Activated CD8-positive, alpha-beta T cell treated with anti-CD3 and anti-CD28 coated beads, Interleukin-2, amount 10 ng/mL, durations not matched to agents 7 days and 5 days (primary cell): ENCODE measurements at places on chromosomes 4 and X. TPM values are rescaled to one million over a fixed set of nuclear protein-coding genes. Genes with fewer than 3 reads are reported as not detected.

- H3K4me1 ChIP-seq: no peaks in the 10 kb centered on the region
- DNase-seq: no peak
- H3K27me3 ChIP-seq: no peaks in the 10 kb centered on the region
- no peak overlapping the region for H3K4me3 ChIP-seq
- no peaks in the 10 kb centered on the region for H3K36me3 ChIP-seq
Observed at GRCh38 chrX:98067611-98068010, 1183.9 kb downstream of the RPA4 start.

- no peak overlapping the region for H3K4me3 ChIP-seq
- no peak overlapping the region for H3K27ac ChIP-seq
- no peak for DNase-seq
- no peaks in the 10 kb centered on the region for H3K4me1 ChIP-seq
- H3K27me3 ChIP-seq: no peaks in the 10 kb centered on the region
Observed at GRCh38 chr4:61485056-61485455, 284.9 kb downstream of the ADGRL3 start.

DNA sequence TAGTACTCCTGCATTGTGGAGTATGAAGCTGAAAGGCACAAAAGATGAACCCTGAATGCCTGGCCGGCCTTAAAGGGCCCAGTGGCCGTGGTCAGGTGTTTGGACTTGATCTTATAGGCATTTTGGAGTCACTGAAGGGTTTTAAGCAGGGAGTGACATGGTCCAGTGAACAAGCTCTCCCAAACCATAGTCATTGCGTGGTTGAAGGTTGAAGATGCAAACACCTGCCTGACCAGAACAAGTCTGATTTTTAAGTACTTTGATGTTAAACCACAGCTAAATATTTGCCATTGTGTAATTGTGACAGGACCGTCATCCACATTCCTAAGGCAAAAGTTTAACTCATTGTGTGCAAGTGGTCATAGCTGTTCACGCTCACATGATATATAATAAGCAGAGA, 3.3 kb downstream of the STK32B start:
- no peak overlapping the region for H3K27ac ChIP-seq
- peaks cover 35% of the 10 kb centered on the region for H3K27me3 ChIP-seq
- no peaks in the 10 kb centered on the region for H3K36me3 ChIP-seq

DNA sequence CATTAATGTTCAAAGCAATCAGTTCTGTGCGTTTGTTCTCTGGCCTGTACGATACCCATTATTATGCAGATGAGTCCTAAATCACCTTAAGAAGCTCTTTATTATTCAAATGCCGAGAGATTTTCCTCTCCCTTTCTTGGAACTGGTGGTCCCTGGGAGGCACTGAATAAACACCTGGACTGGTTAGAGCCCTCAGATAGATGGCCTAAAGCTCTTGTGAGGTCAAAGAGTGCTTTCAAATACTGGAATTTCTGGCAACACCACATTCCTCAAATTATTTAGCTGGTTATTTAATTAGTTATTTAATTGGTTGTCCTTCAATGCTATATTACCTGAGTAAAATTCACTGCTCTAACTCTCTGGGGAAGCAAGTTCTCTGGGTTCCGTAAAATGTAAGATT, 3.0 kb downstream of the ARHGEF38 start:
- no peak overlapping the region for H3K27ac ChIP-seq
- H3K27me3 ChIP-seq: peaks cover 14% of the 10 kb centered on the region
- H3K4me3 ChIP-seq: no peak overlapping the region
- no peaks in the 10 kb centered on the region for H3K4me1 ChIP-seq
- DNase-seq: no peak

GRCh38 chr4:14726877-14727361, 275.4 kb upstream of the CPEB2 start:
- H3K4me1 ChIP-seq: no peaks in the 10 kb centered on the region
- no peak overlapping the region for H3K27ac ChIP-seq
- H3K36me3 ChIP-seq: no peaks in the 10 kb centered on the region
- DNase-seq: no peak
- no peak overlapping the region for H3K4me3 ChIP-seq
- H3K27me3 ChIP-seq: no peaks in the 10 kb centered on the region

CSN2 gene
- not detected for total RNA-seq

FAM184B gene
- 0.03 TPM for total RNA-seq

HMGN5 gene
- total RNA-seq: 1.5 TPM

MTMR8 gene
- 4.0 TPM for total RNA-seq
